CD4-positive, alpha-beta T cell treated with Interleukin-10 for 1 hour (primary cell): ENCODE measurements at places on chromosomes 3 and 15.

GRCh38 chr3:46693038-46693891 lies at the start of gene ALS2CL:
ALS2CL (minus strand) TSS chr3:46693679; CDS start chr3:46689440, 4,239 bp downstream.
- peak; percentile 83 for DNase-seq

GRCh38 chr3:109284071-109284470 lies 32.2 kb downstream of the DPPA2 start:
- DNase-seq = no peak

- DNase-seq = no peak
These were observed 235.2 kb upstream of the TRIM42 start for GRCh38 chr3:140442621-140443020.

DNA sequence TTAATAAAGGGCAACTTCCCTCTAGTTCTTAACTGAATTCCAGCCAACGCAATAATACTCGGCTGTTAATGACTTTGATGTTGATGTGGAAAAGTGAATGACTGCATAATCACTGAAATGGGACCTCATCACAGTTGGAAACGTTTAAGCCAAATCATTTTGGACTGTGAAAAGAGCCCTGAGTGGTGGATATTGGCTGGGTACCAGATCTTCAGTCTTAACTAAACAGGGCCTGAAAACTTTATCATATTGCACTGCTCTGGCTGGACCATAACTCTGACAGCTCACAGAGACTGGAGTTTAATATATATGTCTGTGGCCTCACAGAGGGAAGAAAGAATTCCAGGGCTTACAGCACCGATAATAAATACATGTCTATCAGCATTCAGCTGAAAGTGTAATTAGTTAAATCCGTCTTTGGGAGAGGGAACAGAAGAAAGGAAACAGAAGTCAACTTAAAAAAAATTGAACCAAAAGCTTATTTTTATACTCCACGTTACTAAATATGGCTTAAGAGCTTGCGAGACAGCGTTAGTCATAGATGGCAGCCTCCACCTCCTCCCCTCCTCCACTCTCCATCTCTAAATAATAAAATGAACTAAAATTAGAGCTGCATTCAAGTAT lies 222.3 kb upstream of the CDIN1 start:
- no peak for DNase-seq

DNA sequence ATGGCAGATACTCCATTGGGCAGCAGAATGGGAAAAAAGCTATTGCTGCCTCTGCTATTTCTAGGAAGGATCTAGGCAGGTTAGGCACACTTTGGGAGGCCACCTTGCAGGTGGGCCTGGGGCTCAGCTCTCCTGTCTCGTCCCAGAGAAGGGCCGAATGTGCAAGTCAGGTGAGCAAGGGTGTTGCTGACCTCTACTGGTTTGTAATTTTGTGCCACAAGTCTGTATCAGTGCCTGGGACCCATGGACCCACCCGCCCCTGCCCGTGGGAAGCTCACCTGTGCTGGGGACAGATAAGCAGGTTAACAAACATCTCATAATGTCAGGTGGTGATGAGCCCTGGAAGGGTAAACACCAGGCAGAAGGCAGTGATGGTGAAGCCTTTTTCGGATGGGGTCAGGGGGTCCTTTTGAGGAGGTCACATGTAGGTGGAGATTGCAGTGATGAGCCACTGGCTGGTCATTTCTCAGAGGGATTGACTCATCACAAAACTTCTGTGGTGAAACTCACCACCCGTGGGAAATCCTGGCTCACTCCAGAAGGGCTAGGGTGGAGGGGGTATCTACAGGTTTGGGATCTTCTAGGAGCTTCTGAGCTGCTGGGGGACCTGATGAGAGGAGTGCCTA lies 161.3 kb downstream of the KLF13 start:
- DNase-seq = no peak

- no peak for DNase-seq
These were observed 138.4 kb downstream of the TNIK start for GRCh38 chr3:171321559-171322360.

DNA sequence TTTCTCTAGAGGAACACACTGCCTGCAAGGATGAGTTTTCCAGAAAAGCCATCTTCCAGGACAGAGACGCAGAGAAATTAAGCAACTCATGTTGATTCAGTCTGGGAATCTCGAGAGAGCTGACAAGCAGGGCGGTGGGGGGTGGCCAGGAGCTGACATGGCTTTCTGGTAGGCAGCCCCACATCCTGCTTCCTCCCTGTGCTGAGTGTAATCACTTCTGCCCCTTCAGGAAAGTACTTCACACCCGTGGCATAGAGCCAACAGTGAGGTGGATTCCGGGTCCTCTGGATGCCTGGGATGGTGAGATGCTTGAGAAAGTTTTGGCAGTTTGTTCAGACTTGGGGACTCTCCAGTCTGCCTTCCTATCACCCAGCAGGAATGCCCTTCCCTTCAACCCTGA lies 221.1 kb downstream of the SLCO3A1 start:
- no peak for DNase-seq

GRCh38 chr15:63072809-63073277 lies 30.3 kb downstream of the TPM1 start:
- DNase-seq = no peak

GRCh38 chr3:186920301-186920700 lies 10.0 kb upstream of the ST6GAL1 start:
- DNase-seq = no peak

GRCh38 chr3:186417791-186418190 lies 55.8 kb upstream of the DGKG start:
- DNase-seq = no peak

DNA sequence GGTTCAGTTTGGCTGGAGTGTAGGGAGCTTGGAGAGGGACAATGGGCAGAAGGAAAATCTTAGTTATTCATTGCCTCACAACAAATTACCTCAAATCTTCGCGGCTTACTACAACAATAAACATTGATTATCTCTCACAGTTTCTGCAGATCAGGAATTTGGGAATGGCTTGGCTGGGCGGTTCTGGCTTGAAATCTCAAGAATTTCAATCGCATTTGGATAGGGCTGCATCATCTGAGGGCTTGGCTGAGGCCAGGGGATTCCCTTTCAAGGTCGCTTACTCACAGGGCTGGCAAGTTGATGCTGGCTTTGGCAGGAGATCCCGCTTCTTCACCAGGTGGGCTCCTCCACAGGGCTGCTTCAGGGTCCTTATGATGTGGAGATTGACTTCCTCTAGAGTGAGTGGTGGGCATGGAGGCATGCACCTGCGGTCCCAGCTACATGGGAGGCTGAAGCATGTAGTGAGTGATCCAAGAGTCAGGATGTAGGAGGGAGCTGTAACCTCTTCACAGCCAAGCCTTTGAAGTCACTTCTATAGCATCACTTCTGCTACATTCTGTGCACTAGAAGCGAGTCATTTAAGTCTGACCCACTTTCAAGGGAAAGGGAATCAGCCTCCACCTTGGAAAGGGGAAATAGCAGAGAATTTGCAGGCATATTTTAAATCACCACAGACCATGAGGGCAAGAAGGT lies 63.1 kb downstream of the CDC25A start:
- no peak for DNase-seq

GRCh38 chr3:12807601-12808359 lies 11.3 kb downstream of the CAND2 start:
- no peak for DNase-seq

DNA sequence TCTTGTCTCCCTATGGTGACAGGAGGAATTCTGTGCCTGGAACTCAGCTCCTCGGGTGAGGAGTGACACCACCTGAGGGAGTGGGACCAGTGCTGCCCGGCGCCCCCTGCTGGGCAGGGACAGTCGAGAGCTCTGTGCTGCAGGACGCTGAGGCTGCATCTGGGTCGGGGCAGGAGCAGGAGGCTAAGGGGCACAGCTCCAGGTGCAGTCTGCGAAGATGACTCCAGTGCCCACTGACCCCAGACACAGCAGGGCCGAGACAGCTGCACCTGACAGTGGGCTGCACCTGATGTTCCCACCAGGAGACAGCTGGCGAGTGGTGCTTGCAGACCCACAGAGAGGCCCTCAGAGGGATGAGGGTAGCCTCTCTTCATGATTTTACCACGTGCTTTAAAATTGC lies 152.9 kb downstream of the ATP10A start:
- DNase-seq = peak; percentile 37

DNA sequence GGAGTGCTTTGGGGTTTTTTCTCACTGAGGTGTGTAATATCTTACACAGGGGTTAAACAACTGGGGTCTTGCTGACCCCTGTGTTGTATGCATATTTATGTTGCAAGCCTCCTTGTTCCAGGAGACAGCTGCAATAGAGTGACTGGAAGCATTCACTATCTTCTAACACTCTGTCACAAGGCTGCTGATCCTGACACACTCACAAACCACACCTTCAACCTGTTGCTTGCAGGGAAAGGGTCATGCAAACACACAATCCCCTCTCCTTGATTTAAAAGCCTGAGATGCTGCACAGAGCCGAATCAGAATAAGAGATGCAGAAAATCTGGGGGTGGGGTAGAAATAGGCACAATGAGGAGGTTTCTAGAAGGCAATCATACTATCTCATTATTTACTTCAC lies 197.3 kb downstream of the CADPS start:
- no peak for DNase-seq

DNA sequence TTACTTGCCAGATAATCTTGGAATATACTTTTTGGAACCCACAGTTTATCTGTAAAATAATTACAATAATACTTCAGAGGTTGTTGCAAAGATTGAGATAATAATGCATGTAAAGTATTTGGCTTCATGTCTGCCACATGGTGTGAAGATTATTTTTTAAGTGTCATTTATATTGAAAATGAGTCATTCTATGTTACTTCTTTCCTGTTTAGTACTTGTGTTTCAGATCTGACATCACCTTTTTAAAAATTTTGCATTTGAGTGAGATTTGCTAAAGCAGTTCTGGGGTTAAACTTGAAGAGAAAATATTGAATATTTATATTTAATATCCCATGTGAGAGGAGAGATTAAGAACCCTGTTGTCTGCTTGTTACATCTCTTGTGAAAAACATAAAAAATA lies 31.2 kb downstream of the IQGAP1 start:
- DNase-seq = no peak

- no peak for DNase-seq
These were observed 7.0 kb downstream of the RASL12 start for GRCh38 chr15:65060641-65061397.

GRCh38 chr3:196998966-196999760 lies 30.5 kb downstream of the MELTF start:
- no peak for DNase-seq

GRCh38 chr3:122959339-122959738 lies 68.2 kb downstream of the SEMA5B start:
- no peak for DNase-seq

DNA sequence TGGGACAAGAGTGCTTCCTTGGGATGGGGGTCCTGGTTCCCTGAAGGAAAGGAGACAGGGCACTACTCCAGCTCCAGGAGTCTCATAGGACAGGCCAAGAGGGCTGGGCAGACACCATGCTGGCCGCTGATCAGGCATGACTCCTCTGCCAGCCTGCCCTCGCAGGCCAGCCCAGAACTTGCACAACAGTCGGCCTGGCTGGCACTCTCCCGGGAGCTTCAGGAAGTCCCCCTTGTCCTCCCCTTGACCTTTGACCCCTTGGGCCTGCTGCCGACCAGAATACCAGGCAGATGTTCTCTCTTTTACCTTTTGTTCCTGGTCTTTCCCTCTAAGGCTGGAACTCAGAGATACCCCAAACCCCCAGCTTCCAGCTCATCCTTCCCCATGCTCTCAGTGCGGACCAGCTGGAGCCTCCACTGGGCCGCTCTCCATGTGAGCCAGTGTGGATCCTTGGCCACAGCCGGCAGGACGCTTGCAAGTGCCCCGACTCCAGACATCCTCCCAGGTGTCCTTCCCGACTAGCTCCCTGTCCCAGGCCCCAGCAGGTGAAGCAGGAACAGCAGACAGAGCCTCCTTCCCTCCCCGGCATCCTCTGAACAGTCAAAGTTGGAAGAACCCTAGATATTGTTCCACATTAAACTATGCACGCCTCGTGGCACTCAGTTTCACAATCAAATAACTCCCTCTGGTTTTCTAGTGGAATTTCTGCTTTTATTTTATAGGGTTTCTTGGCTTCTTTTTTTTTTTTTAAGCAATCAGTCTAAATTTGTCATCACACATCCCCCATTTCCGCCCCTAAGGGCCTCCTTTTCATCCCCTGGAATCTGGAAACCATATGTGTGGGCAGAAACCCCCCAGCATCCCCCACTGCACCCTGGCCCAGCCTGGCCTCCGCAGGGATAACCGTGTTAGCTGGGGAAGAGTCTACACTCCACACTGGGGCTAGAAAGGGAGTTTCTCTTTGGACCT lies 15.7 kb downstream of the VPS18 start:
- no peak for DNase-seq

DNA sequence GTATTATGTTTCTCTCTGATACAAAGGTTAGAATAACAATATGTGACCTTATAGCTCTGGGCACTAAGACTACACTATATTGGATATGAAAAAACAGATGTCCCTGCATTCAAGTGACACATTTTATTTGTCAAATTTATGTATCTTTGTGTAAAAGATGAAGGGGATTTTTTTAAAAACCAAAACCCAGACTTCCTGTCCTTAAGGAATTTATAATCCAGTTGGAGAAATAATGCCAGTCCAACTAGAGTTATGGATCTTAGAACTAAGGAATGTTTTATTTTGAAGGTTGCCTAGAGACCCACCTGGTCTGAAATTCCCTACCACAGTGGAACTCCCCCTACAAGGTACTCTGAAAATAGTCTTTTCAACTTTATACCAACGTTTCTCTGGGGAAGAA lies 33.3 kb upstream of the PIK3CB start:
- no peak for DNase-seq

DNA sequence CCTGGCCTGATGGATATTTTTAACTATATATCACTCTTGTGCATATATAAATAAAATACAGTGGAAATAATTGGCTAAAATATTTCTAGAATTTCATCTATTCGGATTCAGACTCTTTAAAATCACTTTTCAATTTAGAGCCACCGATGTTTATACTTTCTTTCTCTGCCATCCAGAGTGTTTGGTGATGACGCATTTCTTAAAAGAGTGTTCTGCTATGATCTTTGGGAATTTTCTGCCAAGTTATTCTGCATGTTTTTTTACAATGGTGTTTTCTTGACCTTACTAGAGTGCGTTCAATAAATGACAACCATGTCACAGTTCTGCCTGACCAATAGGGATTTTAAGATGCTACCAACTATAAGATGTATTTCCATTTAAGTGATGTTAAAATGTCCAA lies 30.2 kb downstream of the PPP2R3A start:
- no peak for DNase-seq

DNA sequence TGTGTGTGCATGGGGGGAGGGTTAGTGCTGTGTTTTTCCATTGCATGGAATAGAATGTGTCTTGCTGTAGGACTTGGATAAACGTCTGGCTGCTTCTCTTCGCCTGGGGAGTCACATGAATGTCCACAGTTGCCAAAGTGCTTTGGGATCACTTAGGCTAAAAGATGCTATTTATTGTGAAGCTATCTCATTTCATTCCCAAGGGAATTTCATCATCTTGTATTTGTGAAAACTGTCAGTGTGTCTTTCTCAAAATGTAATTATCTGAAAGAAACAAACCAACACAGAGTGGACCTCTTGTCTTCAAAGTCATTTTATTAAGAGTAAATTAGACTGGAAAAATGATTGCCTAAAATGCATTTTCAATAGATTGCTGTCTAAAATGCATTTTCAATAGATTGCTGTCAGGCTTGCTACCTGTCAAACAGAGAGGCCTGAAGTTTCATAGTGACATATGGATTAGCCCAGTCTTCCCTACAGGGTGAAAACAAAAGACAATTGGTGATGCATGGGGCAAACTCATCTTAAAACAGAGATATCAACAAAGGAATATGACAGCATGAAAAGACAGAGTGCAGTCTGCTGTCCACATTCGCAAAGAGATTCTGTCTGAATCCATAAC lies 117.1 kb upstream of the GOLIM4 start:
- no peak for DNase-seq
